ENCODE measurements at places on chromosomes 1 and 21.

- DNase-seq: no peak
These were observed 22.3 kb downstream of the DMRTB1 start for GRCh38 chr1:53481456-53481855.

GRCh38 chr1:20089328-20090077, 19.5 kb downstream of the PLA2G5 start:
- DNase-seq: no peak

GRCh38 chr21:44919913-44920693, 596 bp downstream of the ITGB2 start:
- no peak for DNase-seq

GRCh38 chr1:186178426-186179043, 196.5 kb downstream of the TPR start:
- peak; percentile 5 for DNase-seq

DNA sequence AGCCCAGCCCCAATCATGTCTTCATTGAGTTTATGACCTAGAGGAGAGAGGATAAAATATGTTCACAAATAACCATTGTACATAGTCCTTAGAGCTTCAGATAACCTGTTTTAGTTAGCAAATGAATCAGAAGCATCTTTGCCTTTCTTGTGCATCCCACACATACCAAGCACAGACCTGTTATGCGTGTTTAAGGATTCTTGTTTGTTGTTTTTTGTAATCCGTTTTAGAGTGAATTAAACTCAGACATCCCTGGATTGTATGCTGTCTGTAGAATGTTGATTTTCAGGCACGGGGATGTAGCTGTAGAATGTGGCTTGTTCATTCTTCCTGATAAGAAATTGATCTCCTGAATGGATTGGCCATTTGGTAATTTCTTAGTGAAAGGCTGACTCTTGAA, 135.8 kb downstream of the EDEM3 start:
- no peak for DNase-seq

GRCh38 chr21:28633839-28634555, 358.7 kb downstream of the LTN1 start:
- DNase-seq: no peak

GRCh38 chr1:31605908-31606427, 11.5 kb upstream of the HCRTR1 start:
- DNase-seq: no peak

DNA sequence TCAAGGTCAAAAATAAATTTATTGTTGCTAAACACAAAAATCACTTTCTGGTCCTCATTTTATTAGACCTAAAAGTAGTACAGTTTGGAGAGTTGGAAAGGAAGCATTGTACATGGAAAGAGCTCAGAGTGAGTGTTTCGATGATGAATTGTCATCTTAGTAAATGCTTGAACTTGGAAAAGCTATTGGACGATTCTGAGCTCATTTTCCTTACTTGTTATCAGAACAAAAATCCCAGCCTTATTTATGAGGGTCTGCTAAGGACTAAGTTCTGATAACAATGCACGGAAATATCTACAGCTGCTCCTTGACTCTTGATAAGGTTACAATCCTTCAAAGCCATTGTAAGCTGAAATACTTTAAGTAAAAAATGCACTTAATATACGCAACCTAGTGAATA, 710.0 kb upstream of the PTBP2 start:
- DNase-seq: no peak

GRCh38 chr1:208917723-208918122, 665.8 kb upstream of the CAMK1G start:
- no peak for DNase-seq

GRCh38 chr1:115596080-115596780, 45.5 kb upstream of the VANGL1 start:
- no peak for DNase-seq

GRCh38 chr1:161390559-161390858, 22.8 kb upstream of the CFAP126 start:
- DNase-seq: no peak

DNA sequence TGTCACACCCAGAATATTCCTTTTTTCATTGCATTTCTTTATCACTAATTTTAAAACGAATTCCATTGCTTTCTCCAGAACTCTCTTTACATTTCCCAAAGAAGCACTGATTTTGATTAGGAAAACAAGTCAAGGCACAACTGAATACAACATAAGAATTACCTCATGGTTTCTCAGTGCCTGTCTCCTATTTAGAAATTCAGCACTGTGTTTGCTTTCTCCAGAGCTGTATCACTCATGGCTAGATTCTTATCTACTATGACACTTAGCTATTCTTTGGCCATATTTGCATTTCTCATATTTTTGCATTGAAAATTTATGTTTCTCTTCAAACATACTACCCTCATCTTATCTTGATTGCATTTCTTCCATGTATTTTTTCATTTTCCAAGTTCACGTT, 1402.0 kb downstream of the MRPL39 start:
- DNase-seq: no peak

DNA sequence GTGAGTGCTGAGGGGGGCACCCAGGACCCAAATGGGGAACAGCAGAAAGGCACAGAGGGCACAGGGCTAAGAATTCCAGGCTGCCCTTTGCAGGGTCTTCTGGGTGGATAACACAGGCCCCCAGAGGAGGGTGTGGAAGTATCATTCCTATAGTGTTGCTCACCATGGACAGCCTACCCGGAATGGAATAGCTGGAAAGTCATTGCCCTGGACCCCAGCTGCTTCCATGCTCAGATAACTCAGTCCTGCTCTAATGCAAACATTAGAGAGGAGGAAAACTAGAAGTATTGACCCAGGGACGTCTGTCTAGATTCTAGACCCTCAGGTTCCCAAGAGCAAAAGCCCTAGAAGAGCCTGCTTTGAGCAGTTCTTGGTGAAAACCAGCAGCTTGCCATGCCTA, 24.7 kb downstream of the SLC6A17 start:
- no peak for DNase-seq

- DNase-seq: no peak
These were observed 246.7 kb downstream of the MRPL39 start for GRCh38 chr21:25360593-25360992.

GRCh38 chr21:35051287-35051818, 2.3 kb upstream of the RUNX1 start:
- no peak for DNase-seq

- DNase-seq: peak; percentile 68
These were observed 6.6 kb downstream of the GOLT1A start for GRCh38 chr1:204207136-204207616.
